ENCODE measurements at places on chromosomes 12 and 14.
A peak's percentile ranks its signal among the peaks of the same experiment; 100 is the strongest.

- DNase-seq: no peak
Measured at GRCh38 chr14:105154476-105154871, 14.1 kb downstream of the JAG2 start.

DNA sequence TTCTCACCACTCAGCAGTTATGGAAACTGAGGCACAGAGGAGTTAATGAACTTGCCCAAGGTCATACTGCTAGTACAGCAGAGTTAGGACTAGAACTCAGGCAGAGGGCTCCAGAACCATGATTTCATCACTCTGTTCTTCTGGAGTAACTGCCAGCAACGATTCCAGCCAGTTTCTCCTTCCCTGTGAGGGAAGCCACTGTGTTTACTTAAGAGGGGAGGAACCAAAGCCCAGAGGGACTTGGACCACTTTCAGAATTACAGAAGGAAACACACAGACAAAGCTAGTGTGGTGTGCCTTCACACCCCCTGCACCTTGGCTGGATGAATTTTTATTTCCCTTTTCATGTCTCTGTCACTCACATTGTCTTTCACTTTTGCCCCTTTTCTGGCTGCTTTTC, 398.2 kb downstream of the DPF3 start:
- no peak for DNase-seq

DNA sequence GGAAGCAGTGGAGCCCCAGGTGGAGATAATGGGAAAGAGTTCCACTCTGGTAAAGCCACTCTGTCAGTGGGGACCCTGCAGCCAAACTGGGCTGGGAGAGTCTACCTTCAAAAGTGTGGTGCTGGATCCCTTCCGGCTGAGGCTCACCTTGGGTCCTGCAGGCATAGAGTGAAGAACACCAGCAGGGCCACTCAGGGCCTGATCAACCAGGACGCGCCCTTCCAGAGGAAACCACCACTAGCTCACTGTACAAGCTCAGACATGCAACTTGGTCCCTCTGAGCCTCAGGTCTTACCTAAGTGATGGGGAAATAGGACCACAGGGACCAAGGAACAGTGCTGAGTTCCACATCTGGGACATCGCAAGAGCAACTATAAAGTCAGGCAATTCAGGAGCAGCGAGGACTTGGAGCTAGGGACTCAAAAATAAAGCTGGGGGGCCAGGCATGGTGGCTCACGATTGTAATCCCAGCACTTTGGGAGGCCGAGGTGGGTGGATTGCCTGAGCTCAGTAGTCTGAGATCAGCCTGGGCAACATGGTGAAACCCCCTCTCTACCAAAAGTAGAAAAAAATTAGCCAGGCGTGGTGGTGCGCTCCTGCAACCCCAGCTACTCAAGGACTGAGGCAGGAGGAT, 5.9 kb upstream of the PRPH start:
- DNase-seq: no peak

GRCh38 chr14:90866833-90867232, 50.6 kb upstream of the TTC7B start:
- DNase-seq: no peak

DNA sequence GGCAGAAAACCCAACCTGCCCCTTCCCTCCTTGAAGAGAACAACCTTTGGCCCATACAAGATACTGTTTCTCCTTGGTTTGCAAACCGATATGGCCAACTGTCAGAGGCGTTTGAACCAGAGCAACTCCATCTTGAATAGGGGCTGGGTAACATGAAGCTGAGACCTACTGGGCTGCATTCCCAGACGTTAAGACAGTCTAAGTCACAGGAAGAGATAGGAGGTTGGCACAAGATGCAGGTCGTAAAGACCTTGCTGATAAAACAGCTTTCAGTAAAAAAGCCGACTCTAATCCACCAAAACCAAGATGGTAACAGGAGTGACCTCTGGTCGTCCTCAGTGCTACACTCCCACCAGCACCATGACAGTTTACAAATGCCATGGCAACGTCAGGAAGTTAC, 42.7 kb upstream of the TMEM132C start:
- DNase-seq: no peak

DNA sequence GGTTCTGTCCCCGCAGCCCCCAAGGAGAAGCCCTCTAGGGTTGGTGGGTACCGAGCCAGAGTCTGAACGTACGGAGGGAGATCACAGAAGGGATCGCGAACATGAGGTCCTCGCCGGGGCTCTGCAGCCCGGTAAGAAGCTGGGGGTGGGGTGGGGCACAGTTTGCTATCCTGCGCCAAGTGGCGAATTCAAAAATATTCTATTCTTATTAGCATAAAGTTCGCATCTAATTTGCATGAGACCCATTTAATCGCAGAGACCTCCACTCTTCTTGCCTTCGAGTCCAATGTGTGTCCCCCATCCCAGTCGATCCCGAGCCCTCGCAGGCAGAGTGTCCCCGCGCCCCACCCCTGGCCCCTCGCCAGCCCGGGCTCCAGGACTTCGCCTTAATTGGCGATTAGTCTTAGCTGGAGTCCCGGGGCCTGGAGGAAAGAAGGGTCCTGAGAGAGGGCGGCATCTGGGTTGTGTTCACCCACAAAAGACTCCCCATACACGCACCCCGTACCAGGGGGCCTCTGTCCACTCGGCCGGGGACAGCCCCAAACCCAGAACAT, 604 bp upstream of the ARHGEF25 start:
- DNase-seq: peak; percentile 43

GRCh38 chr12:89346741-89347324, 5.5 kb downstream of the DUSP6 start:
- DNase-seq: no peak
